ENCODE measurements at places on chromosomes 3 and 15.

DNA sequence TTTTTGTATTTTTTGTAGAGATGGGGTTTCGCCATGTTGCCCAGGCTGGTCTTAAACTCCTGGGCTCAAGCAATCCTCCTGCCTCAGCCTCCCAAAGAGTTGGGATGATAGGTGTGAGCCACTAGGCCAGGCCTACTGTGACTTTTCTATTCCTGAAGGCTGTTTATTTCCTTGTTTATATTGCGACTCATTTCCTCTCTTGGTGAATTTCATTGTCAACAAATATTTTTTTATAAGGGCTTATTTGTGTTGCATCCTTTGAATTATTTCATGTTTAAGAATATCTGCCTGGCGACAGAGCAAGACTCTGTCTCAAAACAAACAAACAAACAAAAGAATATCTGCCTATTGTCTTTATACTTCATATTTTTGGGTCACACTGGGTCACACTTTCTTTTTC, 29.4 kb upstream of the MCCC1 start:
- no peaks in the 10 kb centered on the region for H3K27me3 ChIP-seq
- DNase-seq, result no peak
- no peak overlapping the region for H3K4me3 ChIP-seq
- H3K27ac ChIP-seq, result no peak overlapping the region
- no peaks in the 10 kb centered on the region for H3K4me1 ChIP-seq

- H3K36me3 ChIP-seq, result no peaks in the 10 kb centered on the region
- no peaks in the 10 kb centered on the region for H3K4me1 ChIP-seq
- no peak for DNase-seq
- H3K27me3 ChIP-seq, result no peaks in the 10 kb centered on the region
- H3K4me3 ChIP-seq, result no peak overlapping the region
- no peak overlapping the region for H3K27ac ChIP-seq
Observed at GRCh38 chr3:169206828-169207488, 456.6 kb downstream of the MECOM start.

DNA sequence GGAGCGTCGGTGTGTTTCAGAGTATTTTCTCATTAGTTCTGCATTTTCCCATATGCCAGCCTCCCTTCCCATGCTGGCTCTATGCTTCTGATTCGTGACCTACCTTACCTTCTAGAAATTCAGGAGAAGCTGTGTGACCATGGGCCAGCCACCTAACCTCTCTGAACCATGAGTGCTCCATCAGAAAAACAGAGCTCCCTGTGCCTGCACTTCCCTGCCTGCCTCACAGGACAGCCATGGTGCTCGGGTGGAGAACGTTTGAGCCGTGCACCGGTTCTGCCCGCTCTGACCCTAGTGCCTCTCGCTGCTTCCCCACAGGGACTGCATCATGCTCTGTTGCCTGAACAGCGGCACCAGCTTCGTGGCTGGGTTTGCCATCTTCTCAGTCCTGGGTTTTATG, 74.5 kb upstream of the SLC6A1 start:
- no peaks in the 10 kb centered on the region for H3K36me3 ChIP-seq
- H3K4me3 ChIP-seq, result no peak overlapping the region
- DNase-seq, result no peak
- no peak overlapping the region for H3K27ac ChIP-seq
- H3K27me3 ChIP-seq, result peaks cover 40% of the 10 kb centered on the region

DNA sequence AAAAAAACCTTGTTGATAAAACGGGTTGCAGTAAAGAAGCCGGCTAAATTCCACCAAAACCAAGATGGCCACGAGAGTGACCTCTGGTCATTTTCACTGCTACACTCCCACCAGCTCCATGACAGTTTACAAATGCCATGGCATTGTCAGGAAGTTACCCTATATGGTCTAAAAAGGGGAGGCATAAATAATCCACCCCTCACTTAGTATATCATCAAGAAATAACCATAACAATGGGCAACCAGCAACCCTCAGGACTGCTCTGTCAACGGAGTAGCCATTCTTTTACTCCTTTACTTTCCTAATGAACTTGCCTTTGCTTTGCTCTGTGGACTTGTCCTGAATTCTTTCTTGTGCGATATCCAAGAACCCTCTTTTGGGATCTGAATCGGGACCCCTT, 14.4 kb upstream of the CDC25A start:
- H3K27me3 ChIP-seq, result no peaks in the 10 kb centered on the region
- H3K27ac ChIP-seq, result no peak overlapping the region
- H3K4me1 ChIP-seq, result no peaks in the 10 kb centered on the region

DNA sequence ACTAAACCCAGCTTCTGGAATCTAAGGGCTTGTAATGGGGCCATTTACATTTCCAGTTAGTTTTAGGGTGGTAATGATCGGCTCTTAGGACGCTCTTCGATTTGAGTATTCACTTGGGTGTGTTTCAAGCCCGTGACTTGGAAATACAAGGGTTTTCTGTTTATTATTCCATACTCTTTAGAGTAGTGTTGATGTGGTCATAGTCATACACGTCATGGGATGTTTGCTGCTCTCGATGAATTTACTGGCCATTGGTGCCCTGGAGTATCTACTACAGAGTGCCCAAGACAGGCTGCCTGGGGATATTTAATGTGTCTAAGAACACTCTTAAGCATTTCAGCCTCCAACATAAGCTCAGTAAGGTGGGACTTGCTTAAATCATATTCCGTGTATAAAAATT, 64.1 kb downstream of the PTPRG start:
- H3K4me3 ChIP-seq, result no peak overlapping the region
- DNase-seq, result no peak
- H3K27me3 ChIP-seq, result no peaks in the 10 kb centered on the region
- H3K36me3 ChIP-seq, result no peaks in the 10 kb centered on the region
- H3K4me1 ChIP-seq, result no peaks in the 10 kb centered on the region
- no peak overlapping the region for H3K27ac ChIP-seq

DNA sequence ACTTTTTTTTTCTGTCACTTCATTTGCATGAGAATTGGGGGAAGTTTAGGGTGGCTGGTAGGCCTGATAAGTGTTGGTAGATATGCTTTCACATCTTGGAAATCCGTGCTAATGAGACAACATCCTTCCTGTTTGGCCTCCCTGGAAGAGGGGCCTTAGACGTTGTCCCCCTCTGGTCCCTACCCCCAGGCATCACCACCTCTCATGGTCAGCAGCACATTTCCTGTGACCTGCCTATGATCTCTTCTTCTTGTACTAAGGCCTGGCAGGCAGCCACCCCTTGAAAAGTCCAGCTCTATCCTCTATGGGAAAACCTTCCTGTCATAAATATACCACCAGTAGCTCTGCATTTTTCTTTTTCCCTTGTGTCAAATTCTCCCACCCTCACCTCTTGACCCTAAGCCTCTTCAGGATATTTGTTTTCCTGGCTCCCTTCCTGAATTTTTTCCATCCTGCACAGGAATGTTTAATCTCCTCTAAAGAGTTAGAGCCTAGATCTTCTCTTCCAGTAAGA, 107.8 kb downstream of the SNRK start:
- H3K27me3 ChIP-seq, result no peaks in the 10 kb centered on the region
- peaks cover 43% of the 10 kb centered on the region for H3K4me1 ChIP-seq
- H3K36me3 ChIP-seq, result peaks cover 6% of the 10 kb centered on the region
- no peak for DNase-seq
- H3K4me3 ChIP-seq, result no peak overlapping the region

- peaks cover 15% of the 10 kb centered on the region for H3K27me3 ChIP-seq
- H3K4me3 ChIP-seq, result no peak overlapping the region
Observed at GRCh38 chr15:85963262-85963760, 116.4 kb upstream of the AGBL1 start.

DNA sequence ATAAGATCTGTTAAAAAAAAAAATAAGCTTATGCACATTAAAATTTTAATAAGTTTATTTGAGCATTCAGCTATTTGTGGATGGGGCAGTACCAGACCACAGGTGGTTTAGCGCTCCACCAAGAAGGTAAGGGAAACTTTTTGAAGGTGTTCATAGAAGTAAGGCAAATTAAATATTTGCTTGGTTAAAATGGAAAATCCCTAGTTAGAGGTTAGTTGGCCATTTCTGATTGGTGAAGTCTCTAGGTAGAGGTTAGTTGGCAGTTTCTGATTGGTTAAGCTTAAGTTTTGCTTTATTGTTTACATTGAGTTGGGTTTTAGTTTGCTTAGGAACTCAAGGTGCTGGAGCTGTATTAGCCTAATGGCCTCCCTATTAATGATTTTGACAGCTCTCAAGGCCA, 30.7 kb downstream of the SCN11A start:
- no peaks in the 10 kb centered on the region for H3K36me3 ChIP-seq
- no peak overlapping the region for H3K27ac ChIP-seq
- no peak overlapping the region for H3K4me3 ChIP-seq
- H3K27me3 ChIP-seq, result peaks cover 45% of the 10 kb centered on the region

GRCh38 chr3:125186261-125186787, 26.2 kb downstream of the SLC12A8 start:
- H3K27ac ChIP-seq, result no peak overlapping the region
- H3K27me3 ChIP-seq, result no peaks in the 10 kb centered on the region
- DNase-seq, result no peak
- no peak overlapping the region for H3K4me3 ChIP-seq
- H3K36me3 ChIP-seq, result no peaks in the 10 kb centered on the region
- H3K4me1 ChIP-seq, result no peaks in the 10 kb centered on the region

- peaks cover 3% of the 10 kb centered on the region for H3K36me3 ChIP-seq
- no peak overlapping the region for H3K27ac ChIP-seq
- H3K4me3 ChIP-seq, result no peak overlapping the region
- no peaks in the 10 kb centered on the region for H3K4me1 ChIP-seq
- H3K27me3 ChIP-seq, result peaks cover 36% of the 10 kb centered on the region
- DNase-seq, result no peak
Observed at GRCh38 chr3:53808496-53808895, 37.7 kb downstream of the CHDH start.

DNA sequence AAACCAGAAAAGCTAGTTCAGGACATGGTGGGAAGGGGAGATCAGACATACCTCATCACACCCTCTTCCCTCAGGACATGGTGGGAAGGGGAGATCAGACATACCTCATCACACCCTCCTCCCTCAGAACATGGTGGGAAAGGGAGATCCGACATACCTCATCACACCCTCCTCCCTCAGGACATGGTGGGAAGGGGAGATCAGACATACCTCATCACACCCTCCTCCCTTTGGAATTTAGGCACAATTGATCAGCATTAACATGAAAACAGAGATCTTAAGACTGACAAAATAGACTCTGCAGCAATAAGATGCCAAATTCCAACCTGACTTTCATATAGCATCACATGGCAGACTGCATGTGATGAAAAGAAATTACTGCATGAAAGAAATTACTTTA, 412.7 kb upstream of the ZNF717 start:
- H3K4me3 ChIP-seq, result no peak overlapping the region
- no peaks in the 10 kb centered on the region for H3K27me3 ChIP-seq
- H3K36me3 ChIP-seq, result no peaks in the 10 kb centered on the region

DNA sequence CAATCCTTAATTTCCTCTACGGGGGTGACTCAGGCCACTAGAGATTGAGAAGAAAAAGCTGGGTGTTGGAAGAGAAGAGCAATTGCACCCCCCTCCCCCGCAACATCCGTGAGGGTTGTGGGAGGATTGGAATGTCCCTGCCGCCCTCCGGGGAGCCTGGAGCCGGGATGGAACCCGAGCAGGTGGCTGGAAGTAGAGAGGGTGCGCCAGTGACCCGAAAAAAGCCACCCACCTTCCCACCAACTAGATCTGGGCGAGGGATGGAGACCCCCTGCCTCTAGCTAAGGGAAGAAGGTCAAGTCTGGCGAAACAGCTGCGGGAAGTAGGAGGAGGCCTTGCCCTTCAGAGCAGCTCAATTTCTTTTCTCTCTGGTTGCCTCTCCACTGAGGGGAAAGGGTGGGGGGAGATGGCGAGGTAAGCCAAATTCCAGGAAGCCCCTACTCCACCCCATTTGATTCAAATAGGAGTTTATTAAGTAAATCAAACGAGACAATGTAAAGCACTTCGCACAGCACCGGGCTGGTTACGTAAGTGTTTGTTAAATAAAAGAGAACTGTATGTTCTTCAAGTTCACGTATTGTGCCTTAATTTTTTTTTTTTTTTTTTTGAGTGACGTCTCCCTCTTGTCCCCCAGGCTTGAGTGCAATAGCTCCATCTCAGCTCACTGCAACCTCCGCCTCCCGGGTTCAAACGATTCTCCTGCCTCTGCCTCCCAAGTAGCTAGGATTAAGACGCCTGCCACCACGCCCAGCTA, 1.1 kb upstream of the WWTR1 start:
- peaks cover 12% of the 10 kb centered on the region for H3K4me1 ChIP-seq
- peaks cover 5% of the 10 kb centered on the region for H3K36me3 ChIP-seq
- peaks cover 86% of the 10 kb centered on the region for H3K27me3 ChIP-seq
- no peak for DNase-seq
- peak overlapping the region; percentile 77 for H3K4me3 ChIP-seq

- no peak overlapping the region for H3K27ac ChIP-seq
- no peak for DNase-seq
- no peaks in the 10 kb centered on the region for H3K4me1 ChIP-seq
- H3K4me3 ChIP-seq, result no peak overlapping the region
Observed at GRCh38 chr15:51121118-51121517, 26.4 kb upstream of the TNFAIP8L3 start.

- H3K27me3 ChIP-seq, result no peaks in the 10 kb centered on the region
- no peak overlapping the region for H3K4me3 ChIP-seq
- no peak overlapping the region for H3K27ac ChIP-seq
- no peaks in the 10 kb centered on the region for H3K36me3 ChIP-seq
- no peaks in the 10 kb centered on the region for H3K4me1 ChIP-seq
Observed at GRCh38 chr3:78918361-78919020, 849.3 kb downstream of the ROBO1 start.

- no peak overlapping the region for H3K4me3 ChIP-seq
- no peak for DNase-seq
- peaks cover 6% of the 10 kb centered on the region for H3K36me3 ChIP-seq
- no peaks in the 10 kb centered on the region for H3K27me3 ChIP-seq
Observed at GRCh38 chr3:63940389-63940757, 28.2 kb upstream of the SCAANT1 start.

DNA sequence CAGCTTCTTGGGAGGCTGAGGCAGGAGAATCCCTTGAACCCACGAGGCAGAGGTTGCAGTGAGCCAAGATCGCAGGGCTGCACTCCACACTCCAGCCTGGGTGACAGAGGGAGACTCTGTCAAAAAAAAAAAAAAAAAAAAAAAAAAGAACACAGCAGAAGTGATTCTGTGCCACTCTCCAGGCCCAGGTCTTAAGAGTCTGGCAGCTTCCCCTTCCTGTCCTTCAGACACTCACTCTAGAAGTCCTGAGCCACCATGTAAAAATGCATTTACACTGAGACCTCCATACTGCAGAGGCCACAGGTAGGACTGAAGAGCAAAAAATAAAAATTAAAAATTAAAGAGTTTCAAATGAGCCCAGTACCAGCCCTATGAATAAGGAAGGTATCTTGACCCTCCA, 11.8 kb upstream of the CDV3 start:
- no peaks in the 10 kb centered on the region for H3K27me3 ChIP-seq
- no peak for DNase-seq
- no peaks in the 10 kb centered on the region for H3K4me1 ChIP-seq
- H3K36me3 ChIP-seq, result no peaks in the 10 kb centered on the region
- no peak overlapping the region for H3K27ac ChIP-seq
- H3K4me3 ChIP-seq, result no peak overlapping the region

DNA sequence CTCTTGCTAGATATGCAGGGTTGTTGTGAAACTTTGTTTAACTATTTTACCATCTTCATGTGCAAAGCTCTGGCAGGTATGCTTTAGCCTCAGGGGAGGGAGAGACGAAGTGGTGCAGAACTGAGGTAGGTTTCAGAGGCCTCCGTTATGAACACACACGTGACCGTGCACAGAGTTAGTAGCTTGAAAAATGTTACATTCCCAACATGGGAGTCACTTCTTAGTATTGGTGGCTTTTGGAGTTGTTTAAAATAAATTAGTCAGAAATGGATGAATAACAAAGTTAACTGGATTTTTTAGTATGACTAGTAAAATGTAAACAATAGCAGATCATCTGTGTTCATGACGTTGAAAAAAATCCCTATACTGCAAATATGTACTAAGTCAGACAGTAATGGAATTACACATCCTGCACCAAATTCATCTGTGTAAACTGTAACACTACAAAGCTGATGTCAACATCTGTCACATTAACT, 279.6 kb downstream of the KLF13 start:
- no peaks in the 10 kb centered on the region for H3K4me1 ChIP-seq
- DNase-seq, result no peak
- H3K27me3 ChIP-seq, result peaks cover 60% of the 10 kb centered on the region
- H3K4me3 ChIP-seq, result no peak overlapping the region
- peaks cover 2% of the 10 kb centered on the region for H3K36me3 ChIP-seq

Data from central memory CD8-positive, alpha-beta T cell (primary cell).